HCT116 (cell line): ENCODE measurements at places on chromosomes 3 and 15.

DNA sequence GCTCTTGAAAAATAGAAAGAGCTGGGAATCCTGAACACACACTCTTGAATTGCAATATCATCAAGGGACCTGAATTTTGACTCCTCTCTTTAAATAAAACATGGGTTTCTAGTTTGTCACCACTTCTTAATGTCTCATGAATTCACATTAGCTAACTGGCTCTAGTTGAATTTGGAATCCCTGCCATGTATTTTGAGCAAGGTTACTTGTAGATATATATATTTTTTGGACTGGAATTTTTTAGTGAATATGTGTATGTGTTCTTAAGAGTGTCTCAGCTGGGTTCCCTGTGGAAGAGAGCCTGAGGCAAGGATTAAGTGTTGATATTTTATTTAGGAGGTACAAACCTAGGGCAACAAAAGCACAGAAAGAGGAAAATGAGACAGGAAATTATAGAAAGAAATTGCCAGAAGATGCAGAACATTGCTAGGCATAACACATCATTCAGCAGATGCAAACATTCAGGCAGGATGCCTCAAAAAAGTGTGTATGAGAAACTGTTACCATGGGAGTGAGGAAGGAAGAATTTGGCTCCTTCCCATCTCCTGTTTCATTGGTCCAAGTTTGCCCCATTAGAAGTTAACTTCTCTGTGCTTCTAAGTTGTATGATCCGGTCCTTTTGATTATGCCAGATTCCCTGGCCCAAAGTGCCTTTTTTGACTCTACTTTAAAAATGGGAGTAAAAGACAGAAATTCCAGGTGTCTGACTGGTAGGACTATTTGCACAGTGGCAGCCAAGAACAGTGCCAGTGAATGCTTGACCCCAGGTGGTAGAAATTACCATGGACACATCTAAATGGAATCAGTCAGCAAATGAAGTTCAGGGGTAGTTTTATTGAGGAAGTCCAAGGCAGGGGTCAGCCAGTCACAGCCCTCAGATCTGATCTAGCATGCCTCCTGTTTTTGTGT, 253.7 kb upstream of the TGFBR2 start:
- no peak for DNase-seq

GRCh38 chr3:61783993-61784718, 222.8 kb downstream of the PTPRG start:
- no peak for DNase-seq

DNA sequence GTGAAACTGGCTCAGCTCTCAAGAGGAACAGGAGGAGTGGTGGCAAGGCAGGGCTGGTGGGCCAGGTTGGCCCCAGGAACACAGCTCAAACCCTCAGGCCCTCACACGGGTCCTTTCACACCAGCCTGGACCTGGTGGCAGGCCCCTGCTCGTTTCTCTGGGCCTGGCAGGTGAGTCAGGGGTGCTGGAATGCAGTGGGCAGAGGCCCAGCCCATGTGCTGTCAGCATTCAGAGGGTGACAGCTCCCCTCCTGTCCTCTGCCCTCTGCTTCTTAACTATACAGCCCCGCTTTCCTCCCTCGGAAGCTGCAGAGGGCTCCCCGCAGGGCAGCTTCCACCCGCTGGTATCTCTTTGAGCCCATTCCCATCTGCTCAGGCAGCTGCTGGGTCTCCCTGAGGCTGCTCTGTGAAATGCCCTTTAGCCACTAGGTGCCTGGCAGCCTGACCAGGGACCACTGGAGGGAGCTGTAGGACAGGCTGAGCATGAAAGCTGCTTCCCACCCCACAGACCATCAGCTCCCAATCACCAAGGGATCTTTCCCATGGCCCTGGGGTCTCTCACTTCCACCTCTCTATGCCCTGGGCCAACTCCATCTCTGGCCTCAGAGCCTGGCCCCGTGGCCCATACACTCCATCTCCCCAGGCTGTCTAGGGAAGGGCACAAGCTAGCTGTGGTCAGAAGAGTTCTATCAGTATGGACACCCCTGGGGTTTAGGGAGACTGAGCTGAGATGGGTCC, 24.8 kb downstream of the SHF start:
- peak; percentile 66 for DNase-seq

- no peak for DNase-seq
Measured at GRCh38 chr15:39605146-39605545, 24.3 kb downstream of the THBS1 start.

DNA sequence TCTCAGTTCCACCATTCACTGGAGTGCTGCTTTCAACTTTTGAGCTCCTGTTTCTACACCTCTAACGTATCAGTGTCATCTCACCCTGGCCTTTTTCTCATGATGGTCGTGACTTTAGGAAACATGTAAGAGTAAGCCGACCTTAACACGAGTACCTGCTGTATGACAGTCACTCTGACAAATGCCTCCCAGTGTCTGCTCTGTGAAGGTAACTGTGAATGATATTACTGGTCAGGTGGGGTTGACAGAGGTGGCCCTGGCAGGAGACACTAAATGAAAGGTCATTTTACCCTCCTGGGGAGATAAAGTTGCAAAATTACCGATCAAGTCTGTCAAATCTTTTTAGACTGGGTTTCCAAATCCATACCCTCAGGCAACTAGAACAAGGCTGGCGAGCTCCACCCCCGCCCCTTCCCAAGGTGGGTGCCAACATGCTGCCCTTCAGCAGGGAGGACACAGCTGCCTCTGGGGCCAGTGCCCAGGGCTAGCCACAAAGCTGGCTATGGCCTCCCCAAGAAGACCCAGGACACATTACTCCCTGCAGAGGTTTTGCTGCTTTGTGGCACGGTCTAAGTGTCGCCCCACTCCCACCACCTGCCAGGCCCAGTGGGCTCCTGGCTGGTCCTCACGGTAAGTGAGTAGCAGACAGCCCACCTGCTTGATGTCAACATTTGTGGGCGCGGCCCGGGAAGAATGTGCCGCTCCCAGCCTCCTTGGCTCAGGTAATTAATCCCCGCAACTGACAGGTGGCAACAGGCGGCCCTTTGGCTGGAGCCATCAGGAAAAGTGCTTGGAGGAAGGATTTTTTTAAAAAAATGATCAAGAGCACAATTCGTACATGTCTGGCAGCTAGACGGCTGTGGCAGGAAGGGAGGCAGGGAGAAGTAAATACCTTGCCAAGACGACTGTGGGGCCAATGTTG, 211.8 kb downstream of the TP63 start:
- no peak for DNase-seq

- no peak for DNase-seq
Measured at GRCh38 chr15:66644000-66644787, 57.8 kb upstream of the SMAD6 start.

- no peak for DNase-seq
Measured at GRCh38 chr3:10813425-10813824, 2.6 kb upstream of the SLC6A11 start.

- no peak for DNase-seq
Measured at GRCh38 chr15:36911322-36911944, 188.9 kb downstream of the MEIS2 start.

DNA sequence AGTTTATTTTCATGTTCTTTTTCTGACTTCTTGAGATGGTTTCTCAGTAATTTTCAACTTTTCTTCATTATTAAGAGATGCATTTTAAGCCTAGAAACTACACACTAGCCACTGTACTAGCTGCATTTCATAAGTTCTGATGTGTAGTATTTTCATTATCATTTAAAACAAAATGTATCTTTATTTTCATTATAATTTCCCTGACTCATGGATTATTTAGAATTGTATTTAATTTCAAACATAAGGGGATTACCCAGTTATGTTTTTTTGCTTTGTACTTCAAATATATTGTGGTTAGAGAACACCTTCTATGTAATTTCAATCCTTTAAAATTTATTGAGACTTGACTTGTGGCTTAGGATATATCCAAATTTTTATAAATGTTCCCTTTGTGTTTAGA, 44.5 kb downstream of the STT3B start:
- DNase-seq, result no peak

DNA sequence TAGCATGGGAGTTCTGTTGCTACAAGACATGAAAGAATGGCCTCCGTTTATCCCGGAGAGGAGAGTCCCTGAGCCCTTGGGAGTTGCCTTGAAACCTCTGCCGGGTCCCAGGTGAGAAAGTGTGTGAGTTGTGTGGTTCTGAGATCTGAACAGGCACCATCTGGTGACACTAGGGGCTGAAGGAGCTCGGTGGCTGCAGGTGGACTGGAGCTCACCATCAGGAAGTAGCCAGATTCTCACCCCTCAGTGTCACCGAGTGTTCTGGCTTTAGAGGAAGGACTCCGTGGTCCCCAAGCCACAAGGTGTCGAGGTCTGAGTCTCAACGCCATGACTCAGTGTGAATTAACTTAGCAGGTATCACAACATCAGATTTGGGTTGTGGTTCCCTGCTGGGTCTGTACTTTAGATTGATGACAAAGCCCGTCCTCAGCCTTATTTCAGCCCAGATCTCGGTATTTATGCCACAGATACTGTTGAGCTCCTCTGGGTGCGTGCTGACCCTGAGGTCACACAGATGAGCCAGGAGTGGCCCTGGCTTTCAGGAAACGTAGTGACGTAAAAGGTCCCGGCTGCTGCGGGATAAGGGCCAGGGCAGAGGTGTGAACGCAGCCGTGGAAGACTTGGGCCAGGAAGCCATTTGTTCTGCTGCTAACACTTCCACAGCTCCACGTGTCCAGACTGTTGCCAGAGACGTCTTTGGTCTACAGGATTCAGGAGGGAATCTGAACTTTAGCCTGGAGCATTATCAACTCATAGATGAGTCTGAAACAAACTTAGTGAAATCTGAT, 54.4 kb downstream of the PGPEP1L start:
- no peak for DNase-seq

- no peak for DNase-seq
Measured at GRCh38 chr3:69445498-69445897, 59.6 kb upstream of the FRMD4B start.

DNA sequence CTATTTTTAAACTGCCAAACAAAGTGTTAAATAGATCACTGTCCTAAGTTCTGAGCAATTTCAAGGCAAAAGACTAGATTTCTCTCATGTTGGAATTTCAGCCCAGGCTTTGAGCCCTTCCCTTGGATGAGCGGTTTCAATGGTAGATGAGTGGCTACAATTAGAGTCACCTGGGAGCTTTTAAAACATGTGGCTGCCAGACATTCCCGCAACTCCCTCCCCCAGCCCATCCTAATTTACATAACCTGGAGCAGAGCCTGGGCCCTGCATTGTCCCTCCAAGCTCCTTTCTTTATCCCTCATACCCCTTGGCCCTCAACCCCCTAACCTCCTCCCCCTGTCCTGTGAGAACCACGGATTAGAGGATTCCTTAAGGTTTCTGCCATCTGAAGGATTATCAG, 357.5 kb upstream of the UMPS start:
- no peak for DNase-seq

- DNase-seq, result no peak
Measured at GRCh38 chr15:77084436-77084835, 13.5 kb upstream of the TSPAN3 start.

GRCh38 chr3:100630664-100631063, 21.3 kb downstream of the ADGRG7 start:
- DNase-seq, result no peak

DNA sequence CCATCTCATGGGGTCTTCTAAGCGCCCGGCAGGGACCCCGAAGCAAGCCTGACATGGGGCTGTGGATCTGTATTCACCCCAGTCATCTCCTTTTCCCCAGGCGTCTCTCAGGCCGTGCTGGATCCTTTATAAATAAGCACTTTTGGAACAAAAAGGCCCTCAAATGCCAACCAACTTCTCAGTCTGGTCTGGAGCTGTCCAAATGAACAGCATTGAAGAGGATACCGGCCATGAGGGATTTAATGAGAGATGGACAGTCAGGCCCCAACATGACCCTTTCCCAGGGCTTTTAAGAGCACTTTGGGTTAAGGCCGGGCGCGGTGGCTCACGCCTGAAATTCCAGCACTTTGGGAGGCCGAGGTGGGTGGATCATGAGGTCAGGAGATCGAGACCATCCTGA, 89.2 kb upstream of the SPATA12 start:
- DNase-seq, result no peak

- no peak for DNase-seq
Measured at GRCh38 chr3:43914269-43914668, 223.5 kb downstream of the ABHD5 start.

GRCh38 chr3:115974940-115975339, 351.6 kb downstream of the GAP43 start:
- DNase-seq, result no peak

GRCh38 chr3:177346878-177347277, 149.6 kb upstream of the TBL1XR1 start:
- DNase-seq, result no peak

DNA sequence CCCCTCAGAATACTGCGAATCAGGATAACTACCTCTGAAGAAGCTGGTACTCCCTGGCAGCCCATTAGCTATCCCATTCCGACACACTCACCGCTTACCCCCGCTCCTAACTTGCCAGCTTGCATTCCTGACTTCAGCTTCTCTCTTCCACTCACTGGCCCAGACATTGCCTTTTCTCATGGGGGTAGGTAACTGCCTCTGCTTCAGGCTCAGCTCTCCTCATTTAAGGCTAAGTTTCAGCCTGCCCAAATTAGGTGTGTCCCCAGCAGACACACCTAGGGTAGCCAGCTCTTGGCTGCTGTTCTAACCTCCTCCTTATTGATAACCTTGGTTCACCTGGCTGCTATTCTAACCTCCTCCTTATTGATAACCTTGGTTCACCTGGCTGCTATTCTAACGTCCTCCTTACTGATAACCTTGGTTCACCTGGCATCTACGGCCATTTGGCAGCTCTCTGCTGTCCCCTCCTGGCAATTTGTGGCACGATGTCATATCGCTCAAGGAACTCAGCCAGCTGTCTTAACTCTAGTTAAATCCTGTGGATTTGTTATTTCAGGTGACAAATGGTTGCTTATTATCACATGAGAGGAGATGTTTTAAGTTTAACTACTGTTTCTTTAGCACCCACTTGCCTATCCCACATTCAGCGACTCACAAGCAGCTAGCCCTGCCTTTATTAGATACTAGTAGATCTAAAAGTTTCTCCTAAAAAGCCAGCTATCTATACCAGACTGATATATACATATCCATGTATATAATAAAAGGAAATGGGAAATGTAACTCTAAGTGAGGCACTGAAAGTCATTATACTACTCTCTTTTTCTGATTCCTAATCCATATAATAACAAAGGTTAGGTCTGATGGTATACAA, 106.5 kb upstream of the ACP3 start:
- peak; percentile 39 for DNase-seq

- no peak for DNase-seq
Measured at GRCh38 chr15:58697220-58697619, 52.3 kb downstream of the ADAM10 start.

- no peak for DNase-seq
Measured at GRCh38 chr3:24905266-24905665, 410.6 kb upstream of the THRB start.

- DNase-seq, result no peak
Measured at GRCh38 chr3:168671091-168671490, 575.4 kb upstream of the GOLIM4 start.

DNA sequence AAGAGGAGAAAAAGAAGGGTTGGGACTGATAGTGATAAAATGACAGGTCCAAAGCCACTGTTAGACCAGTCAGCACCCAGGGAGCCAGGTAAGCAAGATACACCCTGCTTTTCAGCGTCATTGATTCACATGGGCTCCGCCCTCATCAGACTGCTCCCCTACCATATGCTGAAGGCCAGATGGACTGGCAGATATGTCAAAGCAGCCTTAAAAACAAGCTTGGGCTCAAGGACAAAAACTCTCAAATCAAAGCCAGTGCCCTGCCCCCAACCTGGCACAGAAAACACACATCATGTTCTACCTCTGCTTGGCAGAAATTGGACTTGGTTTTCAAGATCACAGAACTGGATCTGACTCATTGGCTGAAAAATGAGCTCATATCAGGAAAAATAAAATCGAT, 33.4 kb downstream of the SH3BP5 start:
- no peak for DNase-seq

- no peak for DNase-seq
Measured at GRCh38 chr3:13556207-13556606, 7.3 kb downstream of the FBLN2 start.
